ENCODE measurements at places on chromosomes 4 and X.

DNA sequence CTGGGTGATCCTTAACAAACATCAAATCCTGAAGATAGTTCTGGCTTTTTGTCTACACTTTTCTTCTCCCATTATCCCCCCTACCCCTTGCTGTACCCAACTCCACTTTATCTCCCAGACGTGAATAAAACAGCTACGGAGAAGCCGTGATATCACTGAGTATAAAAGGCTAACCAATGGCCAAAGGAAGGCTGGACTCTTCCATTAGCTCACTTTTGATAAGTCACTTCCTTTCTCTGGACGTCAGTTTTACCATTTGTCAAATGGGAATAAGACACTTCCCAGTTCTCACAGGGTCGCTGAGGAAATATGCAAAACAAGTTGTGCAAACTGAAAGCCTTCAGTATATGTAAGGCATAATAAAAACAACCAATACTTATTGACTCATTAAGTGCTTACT, 38.6 kb upstream of the EDA2R start:
- no peak for DNase-seq

DNA sequence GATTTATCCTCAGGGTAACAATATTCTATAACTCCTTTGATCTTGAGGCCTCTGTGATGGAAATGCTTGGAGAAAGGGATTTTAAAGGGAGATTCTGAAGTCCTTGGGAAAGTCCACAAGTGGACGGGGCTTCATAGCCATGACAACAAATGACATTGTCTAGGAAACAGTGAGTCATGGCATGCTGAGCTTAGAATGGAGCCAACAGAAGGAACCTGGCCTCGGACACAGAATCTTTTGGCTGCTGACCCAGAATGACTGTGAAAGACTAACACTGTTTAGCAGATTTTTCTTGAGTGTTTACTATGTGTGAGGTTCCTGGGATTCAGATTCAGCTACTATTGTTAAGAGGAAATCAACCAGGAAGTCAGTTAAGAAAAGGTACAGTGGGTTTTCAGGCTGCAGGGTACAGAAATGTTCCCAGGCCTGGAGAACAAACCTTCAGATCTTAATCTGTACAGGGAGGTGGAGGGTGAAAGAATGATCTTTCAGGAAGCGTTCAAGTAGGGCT, 18.1 kb upstream of the CXCL2 start:
- DNase-seq = peak; percentile 9

DNA sequence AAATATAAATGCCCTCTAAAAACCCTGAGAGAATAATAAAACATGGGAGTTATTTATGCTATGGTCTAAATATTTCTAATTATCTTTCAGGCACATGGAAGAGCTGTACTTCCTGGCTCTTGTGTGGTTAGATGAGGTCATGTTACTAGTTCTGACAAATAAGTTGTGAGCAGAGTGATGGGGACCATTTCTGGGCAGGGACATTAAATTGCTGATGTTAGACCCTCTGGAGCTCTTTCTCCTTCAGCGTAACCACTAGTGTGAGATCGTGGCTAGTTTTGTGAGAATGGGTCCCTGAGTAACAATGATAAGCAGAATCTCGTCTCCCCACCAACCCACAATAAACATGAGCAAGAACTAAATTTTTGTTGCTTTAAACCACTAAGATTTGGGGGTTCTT, 108.0 kb downstream of the MAML3 start:
- peak; percentile 75 for DNase-seq

DNA sequence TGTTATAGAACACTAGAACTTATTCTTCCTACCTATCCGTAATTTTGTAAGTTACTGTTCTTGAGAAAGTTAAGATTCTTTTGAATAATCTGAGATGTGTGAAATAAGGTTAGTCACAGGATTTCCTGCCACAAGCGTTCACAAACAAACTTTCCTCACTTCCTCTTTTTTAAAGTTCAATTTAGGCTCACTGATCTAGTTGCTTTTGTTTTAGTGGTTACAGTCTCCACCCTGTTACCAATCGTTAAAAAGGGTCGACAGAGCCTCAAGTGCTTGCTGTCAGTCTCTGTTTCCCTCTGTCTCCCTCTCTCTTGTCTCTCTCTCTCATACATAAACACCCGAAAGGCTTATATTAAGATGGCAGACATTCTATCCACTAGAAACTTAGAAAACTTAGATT, 35.9 kb upstream of the STK26 start:
- no peak for DNase-seq

- DNase-seq = no peak
These were observed 12.5 kb upstream of the SPATA4 start for GRCh38 chr4:176207839-176208238.

- no peak for DNase-seq
These were observed 286.4 kb downstream of the BCOR start for GRCh38 chrX:39811376-39811775.

GRCh38 chrX:153736871-153737441, 12.3 kb downstream of the ABCD1 start:
- DNase-seq = no peak

- no peak for DNase-seq
These were observed 13.0 kb upstream of the AFAP1 start for GRCh38 chr4:7952615-7953014.

DNA sequence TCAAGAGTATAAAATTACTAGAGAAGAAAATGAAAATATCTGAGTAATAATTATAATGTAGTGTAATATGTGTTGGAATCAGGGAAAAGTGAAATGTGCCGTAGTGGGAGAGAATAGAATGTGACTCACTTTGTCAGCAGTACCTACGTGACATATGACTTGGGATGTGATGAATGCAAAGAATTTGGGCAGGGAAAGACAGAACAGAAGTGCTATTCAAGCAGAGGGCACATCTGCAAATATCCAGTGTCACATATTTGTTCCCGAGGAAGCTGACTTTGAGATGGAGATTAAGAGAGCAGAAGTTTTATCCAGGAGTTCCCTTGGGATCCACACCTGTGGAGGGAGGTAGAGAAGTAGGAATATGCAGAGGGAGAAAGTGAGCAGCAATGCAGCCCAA, 69.3 kb upstream of the HS3ST1 start:
- DNase-seq = no peak

- DNase-seq = no peak
These were observed 160.1 kb upstream of the FSTL5 start for GRCh38 chr4:162323919-162324318.

DNA sequence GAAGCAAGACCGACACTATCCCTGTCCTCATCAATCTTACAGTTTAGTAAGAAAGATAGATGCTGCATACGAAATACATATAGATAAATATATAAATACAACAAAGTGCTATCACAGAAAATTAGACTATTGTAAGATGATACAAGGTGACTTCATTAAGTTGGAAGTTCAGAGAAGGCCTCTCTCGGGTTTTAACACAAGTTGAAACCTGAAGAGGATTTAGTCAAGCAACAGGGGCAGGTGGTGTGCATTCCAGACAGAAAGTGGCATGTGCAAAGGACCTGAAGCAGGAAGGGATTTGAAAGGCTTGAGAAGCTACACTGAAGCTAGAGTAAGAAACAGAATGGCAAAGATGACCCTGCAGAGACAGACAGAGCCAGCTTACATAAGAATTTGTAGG, 36.5 kb downstream of the USP46 start:
- no peak for DNase-seq

- no peak for DNase-seq
These were observed 1336.5 kb downstream of the PCDH19 start for GRCh38 chrX:99073551-99073950.

- no peak for DNase-seq
These were observed 124.5 kb downstream of the PDLIM5 start for GRCh38 chr4:94576210-94576609.

DNA sequence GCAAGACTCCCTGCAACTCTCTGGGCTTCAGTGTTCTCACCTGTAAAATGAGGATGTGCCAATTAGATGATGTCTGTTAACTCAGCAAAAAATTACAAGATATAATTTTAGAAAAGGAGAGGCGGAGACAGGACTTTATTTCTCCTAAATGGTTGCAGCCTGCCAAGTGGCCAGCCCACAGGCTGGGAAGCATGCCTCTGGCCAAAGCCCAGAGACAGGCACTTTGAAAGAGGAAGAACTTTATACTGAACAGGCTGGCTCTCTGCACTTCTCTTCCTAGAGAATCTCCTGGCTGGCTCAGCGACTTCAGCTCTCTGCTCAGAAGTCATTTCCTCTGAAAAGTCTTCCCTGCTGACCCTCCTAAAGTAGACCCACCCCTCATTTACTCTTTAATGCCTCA, 3.7 kb downstream of the PRDM5 start:
- DNase-seq = no peak

DNA sequence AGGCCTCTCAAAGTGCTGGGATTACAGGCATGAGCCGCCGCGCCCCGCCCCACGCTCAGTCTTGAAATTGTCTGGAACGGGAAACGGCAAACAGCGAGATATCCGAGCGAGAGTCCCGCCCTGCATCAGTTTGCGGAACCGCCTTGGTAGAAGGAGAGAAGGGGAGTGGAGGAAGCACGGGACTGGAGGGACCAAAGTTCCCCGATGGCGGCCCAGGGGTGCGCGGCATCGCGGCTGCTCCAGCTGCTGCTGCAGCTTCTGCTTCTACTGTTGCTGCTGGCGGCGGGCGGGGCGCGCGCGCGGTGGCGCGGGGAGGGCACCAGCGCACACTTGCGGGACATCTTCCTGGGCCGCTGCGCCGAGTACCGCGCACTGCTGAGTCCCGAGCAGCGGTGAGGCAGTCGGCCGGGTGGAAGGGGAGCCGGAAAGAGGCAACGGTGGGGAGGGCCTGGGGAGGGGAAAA, at the start of gene BST1:
Gene BST1, plus strand, starts transcription at position 125 of the 463 bp plus-strand sequence. Its CDS starts 80 bp downstream, at position 205.
- DNase-seq = no peak

GRCh38 chr4:99710020-99710419, 52.4 kb upstream of the C4orf54 start:
- no peak for DNase-seq

- DNase-seq = no peak
These were observed 44.0 kb upstream of the SCD5 start for GRCh38 chr4:82842593-82842992.

- no peak for DNase-seq
These were observed 19.4 kb downstream of the SORBS2 start for GRCh38 chr4:185792384-185793115.

Measured in NCI-H1417 (cell line).